ENCODE measurements at places on chromosomes 3 and 15.
A peak's percentile ranks its signal among the peaks of the same experiment; 100 is the strongest.

DNA sequence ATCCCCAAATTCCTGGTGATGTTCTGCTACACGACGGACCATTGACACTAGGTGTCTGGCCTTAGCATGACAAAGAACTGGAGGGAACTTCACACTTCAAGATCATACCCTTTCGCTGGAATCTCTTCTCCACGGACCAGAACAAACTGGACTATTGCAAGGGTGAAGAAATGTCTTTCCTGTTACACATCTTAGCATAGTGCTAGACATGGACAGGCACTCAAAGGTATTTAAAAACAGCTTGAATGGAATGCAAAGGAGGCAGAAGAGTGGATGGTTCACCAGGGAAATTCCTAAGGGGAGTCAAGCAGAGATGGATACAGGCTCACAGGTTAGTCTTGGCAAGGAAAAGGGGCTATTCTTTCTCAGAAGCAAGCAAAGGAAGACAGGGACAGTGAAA is 33.5 kb upstream of the PDZRN3 start:
- DNase-seq, result no peak

DNA sequence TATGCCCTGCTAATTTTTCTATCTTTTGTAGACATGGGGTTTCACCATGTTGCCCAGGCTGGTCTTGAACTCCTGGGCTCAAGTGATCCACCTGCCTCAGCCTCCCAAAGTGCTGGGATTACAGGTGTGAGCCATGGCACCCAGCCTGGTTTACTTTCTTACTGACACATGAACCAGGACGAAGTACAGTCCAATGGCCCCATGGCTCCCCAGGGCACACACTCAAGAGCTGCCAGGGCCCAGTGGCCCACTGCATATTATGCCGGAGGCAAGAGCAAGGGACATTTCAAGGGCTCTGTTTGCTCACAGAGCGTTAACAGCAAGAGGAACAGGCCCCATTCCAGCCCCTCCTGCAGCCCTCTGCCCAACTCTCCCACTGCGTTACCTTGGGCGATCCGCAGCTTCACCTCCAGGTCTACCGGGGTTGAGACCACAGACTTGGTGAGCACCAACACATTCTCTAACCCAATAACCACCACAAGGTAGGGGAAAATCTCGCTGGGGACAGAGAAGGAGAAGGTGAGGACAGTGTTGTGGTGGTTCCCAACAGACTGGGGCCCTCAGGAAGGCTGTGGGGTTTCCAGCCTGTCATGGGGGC is 42.8 kb downstream of the PTPN23 start:
- no peak for DNase-seq

- no peak for DNase-seq
Measured at GRCh38 chr15:74742422-74742821, 6.2 kb upstream of the CYP1A2 start.

- DNase-seq, result no peak
Measured at GRCh38 chr15:74869726-74870407, 3.3 kb downstream of the SCAMP2 start.

DNA sequence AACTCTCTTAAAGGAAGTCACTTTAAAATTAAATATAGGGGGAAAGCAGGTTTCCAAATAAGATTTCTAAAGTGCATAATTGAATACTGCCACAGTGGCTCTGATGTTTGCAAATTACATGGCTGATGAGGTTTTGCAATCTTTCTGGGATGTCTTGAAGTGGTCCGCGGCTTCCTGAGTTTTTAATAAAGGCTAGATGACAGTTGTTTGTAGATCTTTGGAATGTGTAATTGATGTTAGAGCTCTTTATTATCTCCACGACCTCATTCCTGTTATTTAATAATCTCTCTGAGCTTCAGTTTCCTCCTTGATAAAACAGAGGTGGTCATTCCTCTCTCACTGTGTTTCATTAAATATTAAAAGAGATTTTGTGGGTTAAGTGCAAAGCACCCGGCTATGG is 27.0 kb upstream of the CEMIP start:
- DNase-seq, result no peak

DNA sequence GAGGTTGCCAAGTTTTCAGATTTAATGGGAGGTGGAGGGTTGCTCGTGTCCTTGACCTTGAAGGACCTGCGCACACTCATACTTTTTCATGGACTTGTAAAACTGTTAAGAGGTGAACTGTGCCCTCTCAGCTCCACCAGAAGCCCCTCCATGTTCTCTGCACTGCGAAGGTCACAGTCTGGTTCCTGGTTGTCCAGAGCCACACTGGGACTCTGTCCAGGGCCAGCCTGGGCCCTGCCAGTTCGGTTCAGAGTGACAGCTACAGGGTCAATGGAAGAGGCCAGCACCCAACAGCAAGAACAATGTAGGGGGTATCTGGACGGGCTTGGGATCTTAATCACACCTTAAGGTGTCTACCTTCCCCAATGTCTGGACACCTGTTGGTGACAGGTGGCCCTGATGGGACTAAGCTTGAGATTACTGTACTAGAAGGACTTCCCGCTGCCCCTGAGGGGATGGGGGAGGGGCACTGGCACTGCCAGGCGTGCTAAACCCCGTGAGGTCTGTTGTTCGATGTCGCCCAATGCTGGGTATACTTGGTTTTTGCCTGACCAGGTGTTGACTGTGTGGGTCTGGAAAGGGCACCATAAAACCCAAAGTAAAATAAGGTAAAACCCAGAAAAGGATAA is 34.7 kb downstream of the GRK7 start:
- no peak for DNase-seq

DNA sequence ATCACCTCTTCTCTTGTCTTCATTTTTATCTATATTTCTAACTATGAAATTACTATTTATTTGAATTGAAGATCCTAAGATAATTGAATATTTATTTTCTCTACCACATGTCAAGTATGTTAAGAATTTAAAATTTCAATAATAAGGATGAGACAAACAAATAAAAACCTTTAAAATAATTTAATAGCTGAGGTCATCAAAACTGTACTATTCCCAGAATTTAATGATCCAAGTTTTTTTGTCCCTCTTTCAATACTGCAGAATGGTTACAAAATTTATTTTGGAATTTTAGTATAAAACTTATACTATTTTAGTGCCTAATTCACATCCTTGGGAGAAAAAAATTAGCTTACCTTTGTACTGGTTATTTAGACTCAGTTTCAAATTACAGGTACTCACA is 774.9 kb downstream of the ROBO2 start:
- DNase-seq, result no peak

DNA sequence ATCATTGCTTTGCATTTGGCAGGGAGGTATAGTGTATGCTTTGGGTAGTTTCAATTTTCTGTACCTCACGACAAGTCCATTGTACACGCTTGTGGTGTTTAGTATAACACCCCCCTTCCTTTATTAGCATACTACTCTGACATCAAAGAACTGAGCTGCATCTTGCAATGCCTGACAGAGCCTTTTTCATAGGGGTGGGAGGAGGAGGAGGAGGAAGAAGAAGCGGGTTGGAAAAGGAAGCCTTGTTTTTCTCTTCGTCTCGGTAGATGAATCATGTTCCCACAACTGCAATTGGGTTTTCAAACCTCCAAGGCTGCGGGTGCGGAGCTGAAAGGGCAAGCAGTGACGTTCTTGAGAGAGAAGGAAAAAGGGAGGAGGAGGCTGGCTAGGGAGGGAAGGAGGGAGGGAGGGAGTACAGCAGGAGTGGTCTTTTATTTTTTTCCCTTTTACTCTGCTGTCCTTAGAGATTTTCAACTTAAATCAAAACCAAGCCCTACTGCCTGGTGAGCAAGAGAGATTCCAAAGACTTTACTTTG is 175.7 kb downstream of the KLHL25 start:
- DNase-seq, result peak; percentile 65

DNA sequence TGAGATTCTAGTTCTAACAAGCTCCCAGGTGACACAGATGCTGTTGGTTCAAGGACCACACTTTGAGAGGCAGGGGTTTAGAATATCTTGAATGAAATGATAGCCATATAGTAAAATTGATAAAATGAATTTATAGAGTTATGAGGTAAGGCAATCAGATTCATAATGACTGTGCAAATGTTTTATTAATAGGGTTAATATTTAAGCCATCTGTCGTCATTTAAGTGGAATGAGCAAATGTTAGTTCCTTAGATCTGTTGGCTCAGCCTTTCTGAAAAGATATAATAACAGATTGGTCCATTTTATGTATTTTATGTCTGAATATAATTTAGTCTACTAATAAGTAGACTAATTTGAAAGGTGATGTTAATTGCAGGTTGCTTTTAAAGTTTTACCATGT is 12.9 kb downstream of the REC114 start:
- DNase-seq, result no peak

GRCh38 chr15:38671675-38672254 is 107.2 kb upstream of the RASGRP1 start:
- DNase-seq, result peak; percentile 52

DNA sequence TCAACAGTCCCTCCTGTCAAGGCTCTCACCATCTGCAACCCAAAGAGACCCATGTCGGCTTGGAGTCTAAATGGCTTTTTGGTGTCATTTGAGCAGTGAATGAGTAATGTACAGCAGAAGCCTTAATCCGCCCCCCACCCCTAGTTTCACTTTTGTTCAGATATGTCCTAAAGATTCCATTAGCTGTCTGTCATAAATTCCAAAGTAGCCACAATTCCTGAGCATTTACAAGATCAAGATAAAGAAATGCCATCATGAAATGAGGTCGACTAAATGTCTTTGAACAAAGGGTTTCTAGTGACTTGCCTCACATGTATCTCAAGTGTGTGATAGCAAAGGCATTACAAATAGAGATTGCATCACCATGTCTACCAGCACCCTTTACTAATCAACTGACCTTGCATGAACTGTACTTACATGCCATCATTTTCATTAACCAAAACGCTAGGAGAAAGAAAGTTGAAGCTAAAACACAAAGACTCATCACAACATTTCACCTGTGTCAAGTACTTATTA is 123.8 kb upstream of the PHLDB2 start:
- DNase-seq, result no peak

DNA sequence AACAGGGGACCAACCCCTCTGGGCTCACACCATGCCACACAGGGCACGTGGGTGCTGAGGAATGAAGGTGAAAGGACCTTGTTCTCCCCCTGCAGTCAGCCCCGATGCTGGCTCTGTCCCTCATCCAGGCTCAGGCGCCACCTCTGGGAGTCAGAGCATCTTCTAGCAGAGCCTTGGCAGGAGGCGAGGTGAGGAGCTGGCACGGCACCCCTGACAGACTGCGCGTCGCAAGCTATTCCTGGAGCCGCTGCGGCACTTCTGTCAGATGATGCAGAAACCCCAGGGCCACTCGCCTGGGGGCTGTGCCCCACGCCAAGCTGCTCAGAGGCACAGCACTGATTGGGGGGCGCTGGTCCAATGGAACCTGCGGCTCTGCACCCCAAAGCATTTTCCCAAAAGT is 62.0 kb downstream of the MGLL start:
- no peak for DNase-seq

DNA sequence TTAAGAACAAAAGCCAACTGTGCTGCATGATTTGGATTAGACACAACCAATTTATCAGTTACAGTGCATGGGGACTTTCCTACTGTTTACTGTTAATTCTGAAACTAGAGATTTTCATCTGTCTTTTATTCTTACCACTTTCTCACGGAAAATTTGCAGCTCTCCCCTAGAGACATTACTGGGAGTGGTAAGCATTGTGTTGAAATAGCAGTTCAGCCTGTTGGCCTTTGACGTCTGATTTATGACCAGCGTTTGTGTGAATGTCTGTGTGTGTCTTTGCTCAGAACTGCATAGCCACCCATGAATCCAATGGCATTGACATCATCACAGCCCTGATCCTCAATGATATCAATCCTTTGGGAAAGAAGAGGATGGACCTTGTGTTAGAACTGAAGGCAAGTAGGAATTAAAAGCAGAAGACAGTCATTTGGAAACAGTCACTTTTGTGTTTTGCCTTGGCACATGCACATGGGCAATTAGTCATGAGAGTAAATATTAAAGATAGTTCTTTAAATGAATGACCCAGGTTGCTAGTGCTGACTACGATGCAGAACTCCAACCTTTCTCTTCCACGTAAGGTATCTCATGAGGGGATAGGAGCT is 202.2 kb upstream of the BHLHE40 start:
- no peak for DNase-seq

GRCh38 chr15:97941572-97941971 is 18.9 kb upstream of the ARRDC4 start:
- no peak for DNase-seq

DNA sequence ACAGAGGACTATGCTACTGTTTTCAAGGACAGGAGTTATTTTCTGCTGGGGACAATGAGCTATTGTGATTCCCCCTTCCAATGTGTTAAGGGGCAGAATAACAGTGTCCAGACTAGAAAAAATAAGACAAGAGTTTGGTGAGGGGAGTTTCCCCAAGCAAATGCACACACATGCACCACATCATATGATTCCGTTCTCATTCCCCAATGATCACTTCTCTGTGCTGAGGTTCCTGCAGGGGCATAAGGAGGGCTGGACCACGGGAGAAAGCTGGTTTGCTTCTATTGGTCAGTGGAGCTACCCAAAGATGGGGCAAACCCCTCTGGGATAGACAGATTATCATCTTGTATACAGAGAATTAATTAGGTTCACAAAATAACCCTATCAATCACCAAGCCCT is 80.6 kb downstream of the RBPMS2 start:
- no peak for DNase-seq

DNA sequence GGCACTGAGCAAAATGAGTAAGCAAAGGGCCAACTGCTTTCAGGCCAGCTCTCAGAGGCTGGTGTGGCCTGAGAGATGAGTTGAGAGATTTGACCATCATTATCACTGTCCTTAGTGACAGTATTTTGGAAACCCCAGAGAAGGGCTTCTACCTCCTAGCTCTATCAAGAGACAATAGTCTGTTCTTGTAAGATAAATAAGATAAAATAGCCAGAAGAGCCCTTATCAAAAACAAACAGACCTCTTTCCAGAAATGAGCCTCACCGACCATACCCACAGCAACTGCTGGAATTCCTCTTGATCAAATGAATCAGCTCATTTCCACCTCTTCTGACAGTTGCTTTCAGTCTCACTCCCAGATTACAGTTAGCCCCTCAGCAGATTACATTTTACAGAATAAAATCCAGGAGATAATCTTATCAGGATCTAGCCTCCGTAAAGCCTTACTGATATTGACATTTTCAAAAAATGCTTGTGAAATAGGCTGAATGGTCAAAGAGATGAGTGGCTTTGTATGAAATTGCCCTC is 4.5 kb downstream of the HDC start:
- DNase-seq, result no peak

- DNase-seq, result no peak
Measured at GRCh38 chr3:127134466-127134865, 58.5 kb upstream of the PRR23E start.

DNA sequence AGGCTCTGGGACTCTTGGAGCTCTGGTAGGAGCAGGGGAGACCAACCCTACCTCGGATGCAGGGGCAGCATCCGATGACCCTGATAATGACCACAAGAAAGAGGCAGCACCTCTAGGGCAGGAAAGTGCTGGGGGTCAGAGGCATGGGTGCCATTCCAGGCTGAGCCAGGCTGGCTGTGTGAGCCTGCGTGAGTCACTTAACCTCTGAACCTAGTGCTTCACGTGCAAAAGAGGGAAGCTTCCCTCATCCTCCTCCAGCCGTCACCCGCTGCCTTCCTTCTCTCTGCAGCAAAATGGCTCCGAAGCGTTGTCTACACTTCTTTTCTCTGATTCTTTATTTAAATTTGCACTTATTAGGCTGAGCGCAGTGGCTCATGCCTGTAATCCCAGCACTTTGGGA is 35.5 kb downstream of the ZDHHC19 start:
- DNase-seq, result no peak
